DMS79 (cell line): ENCODE measurements at places on chromosomes 1 and 21.

GRCh38 chr1:159835862-159836525, 9.3 kb downstream of the SLAMF8 start:
- no peak for DNase-seq

GRCh38 chr1:5973771-5974170, 18.5 kb downstream of the NPHP4 start:
- no peak for DNase-seq

DNA sequence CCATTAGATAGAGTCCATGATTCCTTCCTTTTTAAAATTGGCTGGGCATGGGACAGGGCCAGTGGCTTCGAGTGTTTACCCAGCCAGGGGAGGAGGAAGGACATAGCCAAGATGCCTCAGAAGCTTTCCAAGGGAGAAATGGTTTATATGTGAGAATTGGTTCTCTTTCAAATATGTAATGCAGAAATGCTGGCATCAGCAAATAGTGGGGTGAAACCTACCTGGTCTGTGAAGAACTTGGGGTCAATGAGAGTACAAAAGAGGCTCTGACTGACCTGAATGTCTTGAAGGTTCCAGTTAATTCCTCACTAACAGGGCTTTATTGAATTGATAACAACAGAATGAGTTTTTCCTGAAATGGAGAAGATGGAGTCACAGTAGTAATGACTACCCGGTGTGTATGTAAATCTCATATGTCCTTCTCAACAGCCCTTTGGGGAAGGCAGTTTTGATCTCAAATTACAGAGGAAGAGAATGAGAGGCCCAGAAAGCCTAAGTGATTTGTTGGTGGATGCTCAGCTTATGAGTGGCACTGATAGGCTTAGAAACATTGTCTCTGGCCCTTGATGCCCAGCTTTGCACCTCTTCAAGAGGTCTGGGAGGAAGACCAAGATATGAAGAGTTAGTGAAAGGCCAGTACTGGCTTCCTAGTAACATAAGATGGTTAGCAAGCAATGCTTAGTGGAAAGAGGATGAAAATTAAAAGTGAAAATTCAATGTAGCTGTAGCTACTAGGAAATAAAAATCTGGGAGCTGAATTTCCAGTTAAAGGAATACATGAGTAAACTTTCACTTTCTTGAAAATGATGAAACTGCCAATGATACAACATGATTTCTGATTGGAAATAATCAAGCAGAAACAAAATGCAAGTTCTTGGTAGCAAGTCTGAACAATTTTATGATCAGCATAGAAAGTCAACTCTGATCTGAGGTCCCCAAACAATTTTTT, 2.7 kb downstream of the ATF3 start:
- DNase-seq: no peak

GRCh38 chr1:226684026-226684425, 55.1 kb downstream of the ITPKB start:
- no peak for DNase-seq

- no peak for DNase-seq
Observed at GRCh38 chr21:36690628-36691554, 8.0 kb upstream of the SIM2 start.

GRCh38 chr1:212450331-212450881, 17.7 kb downstream of the NENF start:
- DNase-seq: no peak

DNA sequence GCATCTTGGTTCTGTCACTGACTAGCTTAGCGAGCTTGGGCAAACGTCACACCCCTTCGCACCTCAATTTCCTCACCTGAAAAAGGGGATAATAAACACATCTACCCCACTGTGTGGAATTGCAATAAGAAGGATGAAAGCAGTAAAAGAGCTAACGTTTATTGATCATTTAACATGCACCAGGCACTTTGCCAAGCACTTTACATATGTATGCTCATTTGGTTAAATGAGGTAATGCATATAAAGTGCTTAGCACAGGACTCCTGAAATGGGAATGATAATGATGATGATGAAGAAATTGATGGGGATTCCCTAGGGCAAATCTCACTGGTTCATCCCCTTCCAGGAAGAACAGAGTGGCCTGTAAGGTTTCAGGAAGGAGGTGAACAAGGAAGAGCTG, 4.8 kb downstream of the NKAIN1 start:
- no peak for DNase-seq

DNA sequence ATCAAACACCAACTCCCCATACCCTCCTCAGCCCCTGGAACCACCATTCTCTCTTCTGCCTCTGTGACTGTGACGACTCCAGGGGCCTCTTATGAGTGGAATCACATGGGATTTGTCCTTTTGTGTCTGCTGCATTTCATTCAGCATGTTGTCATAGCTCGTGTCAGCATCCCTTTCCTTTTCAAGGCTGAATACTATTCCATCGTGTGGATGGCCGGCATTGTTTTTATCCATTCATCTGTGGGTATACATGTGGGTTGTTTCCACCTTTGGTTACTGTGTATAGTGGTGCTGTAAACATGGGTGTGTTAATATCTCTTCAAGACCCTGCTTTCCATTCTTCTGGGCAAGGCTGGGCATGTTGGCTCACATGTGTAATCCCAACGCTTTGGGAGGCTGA, 17.1 kb upstream of the OBSCN start:
- DNase-seq: no peak

DNA sequence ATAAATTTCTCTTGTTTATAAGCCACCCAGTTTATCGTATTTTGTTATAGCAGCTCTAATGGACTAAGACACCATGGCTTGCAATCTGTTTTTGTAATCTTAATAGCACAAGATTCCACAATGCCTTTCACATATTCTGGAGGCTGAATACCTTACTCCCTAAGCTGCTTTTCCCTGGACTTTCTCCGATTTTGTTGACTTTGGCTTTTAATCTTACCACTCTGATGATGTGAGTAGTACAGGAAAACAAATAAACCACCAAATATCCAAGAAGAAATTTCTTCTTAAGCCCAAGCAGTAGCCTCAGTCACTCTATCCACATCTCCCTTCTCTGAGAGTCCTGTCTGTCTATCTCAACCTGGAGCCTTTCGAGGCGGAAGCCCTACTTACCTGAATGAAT, 838.6 kb downstream of the LTN1 start:
- DNase-seq: no peak

DNA sequence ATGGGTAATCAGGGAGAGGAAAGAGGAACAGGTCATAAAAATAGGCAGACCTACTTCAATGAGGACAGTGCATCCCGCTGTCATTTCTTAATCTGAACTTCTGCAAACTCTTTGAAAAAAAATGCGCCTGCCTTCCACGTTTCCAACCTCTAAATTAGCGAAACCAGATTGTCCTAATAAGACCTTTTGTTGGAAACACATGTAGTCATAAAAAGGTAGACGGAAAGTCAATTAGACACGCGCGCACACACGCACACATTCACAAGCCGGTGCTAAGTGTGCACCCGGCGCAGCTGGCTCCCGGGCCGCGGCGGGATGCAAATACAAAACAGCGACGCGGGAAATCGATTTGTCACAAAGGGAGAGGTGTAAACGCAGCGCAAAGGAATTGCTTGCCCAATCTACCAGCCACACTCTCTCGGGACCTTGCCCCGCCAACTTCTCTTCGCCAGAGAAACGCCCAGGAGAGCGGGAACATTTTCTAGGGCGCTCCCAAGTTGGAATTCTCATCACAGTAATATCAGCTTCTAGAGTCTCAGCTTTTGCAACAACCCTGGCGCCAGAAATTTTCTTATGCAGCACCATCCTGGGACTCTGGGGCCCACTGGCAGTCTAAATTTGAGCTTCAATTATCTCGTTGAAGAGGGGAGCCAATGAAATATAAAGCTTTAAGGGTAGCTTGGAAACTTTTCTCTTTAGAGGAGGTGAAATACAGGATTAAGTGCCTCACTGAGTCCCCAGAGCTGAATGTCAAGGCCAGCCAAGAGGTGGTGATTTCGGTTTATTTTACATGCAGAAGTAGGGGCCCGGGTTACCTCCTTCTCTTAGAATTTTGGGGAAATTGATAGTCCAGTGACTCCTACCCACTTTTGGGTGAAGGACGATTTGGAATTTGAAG, 4.5 kb downstream of the PRRX1 start:
- DNase-seq: no peak

DNA sequence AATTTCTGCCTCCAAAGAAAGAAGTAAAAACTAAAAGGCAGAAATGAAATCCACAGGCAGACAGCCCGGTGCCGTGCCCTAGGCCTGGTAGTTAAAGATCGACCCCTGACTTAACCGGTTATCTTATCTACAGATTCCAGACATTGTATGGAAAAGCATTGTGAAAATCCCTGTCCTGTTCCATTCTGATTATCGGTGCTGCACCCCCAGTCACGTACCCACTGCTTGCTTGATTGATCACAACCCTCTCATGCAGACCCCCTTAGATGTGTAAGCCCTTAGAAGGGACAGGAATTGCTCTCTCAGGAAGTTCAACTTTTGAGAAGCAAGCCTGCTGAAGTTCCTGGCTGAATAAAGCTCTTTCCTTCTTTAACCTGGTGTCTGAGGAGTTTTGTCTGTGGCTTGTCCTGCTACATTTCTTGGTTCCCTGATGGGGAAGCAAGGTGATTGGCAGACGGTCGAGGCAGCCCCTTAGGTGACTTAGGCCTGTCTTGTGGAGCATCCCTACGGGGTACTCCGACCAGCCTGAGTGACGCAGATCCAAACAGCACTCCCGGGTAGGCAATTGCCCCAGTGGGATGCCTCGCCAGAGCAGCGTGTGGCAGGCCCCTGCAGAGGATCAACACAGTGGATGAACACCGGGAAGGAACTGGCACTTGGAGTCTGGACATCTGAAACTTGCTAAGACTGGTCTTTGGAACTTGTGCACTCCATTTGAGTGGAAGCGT, 111.2 kb upstream of the PPM1J start:
- no peak for DNase-seq

DNA sequence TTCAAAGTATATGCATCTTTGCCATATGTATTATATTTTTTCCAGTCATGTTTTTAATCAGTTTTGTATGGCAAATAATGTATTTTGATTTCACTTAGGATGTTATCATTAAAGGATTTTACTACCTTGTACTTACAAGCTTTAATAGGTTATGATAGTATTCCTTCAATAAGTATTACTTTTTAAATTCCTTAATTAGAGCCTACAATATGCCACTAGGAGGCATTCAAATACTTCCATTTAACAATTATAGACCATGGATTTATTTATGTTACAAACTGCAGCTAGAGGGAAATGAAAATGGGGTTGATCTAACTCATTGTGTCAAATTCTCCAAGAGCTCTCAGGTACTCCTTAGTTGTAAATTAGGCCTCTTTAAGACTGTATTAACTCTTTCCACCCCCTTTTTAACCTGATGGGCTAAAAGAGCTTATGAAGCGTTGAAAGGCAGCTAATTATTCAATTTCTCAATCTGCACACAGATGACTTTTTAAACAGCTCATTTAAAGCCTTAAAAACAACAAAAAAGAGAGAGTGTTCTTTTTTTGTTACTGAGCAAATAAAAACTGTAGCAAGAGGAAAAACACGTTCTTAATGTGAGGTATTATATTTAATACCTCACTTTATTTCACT, 156.2 kb downstream of the DENND1B start:
- no peak for DNase-seq
